ENCODE measurements at places on chromosomes 3 and 15.

DNA sequence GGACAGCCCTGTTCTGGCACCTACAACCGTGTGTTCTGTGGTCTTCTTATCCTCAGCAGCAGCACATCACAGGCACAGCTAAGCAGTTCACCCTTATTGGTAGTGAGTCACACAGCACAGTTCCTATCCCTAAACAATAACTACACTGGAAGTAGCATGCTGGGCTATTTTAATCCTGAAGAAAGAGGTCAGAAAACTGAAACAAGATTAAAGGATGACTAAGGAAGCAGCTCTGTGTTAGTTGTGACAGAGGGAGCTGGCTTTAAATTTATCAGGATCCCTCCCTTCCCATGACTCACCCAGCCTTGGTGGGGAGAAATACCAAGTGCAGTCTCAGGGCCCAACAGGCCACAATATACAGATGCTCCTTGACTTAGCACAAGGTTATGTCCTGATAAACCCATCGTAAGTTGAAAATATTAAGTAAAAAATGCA lies 144.3 kb downstream of the ERC2 start:
- no peak for DNase-seq

DNA sequence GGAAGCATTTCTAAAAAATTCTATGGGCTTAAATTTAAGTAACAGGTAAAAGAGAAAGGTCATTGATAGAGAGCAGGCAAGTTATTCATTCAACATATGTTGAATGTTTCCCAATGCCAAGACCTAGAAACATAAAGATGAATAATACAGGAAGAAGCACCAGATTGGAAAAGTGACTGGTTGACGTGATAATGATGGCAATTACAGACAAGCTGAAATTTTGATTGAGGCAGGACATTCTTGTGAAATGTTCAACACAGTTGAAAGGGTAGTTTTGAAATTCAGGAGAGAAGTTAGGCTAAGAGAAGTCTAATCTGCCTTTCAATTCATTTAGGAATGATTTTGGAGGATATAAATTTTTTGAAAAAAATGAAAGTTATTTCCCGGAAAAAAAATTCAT lies 536.3 kb upstream of the NAALADL2 start:
- DNase-seq = no peak

DNA sequence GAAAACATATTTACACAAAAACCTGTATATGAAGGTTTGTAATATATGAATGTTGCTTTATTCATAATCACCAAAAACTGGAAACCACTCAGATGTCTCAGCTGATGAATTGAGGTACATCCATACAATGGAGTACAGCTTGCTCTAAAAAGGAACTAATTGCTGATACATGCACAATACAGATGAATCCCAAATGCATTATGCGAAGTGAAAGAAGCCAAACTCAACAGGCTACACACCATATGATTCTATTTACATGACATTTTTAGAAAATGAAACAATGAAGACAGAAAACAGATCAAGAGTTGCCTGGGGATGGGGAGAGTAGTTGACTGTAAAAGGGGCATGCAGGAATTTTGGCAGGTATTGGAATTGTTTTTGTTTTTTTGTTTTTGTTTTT lies 95.5 kb downstream of the IQCH start:
- DNase-seq = no peak

GRCh38 chr3:23103764-23104163 lies 99.4 kb upstream of the UBE2E2 start:
- DNase-seq = no peak

GRCh38 chr3:168422843-168423242 lies 327.1 kb upstream of the GOLIM4 start:
- no peak for DNase-seq

GRCh38 chr3:98565237-98565643 lies 28.2 kb downstream of the CPOX start:
- no peak for DNase-seq

DNA sequence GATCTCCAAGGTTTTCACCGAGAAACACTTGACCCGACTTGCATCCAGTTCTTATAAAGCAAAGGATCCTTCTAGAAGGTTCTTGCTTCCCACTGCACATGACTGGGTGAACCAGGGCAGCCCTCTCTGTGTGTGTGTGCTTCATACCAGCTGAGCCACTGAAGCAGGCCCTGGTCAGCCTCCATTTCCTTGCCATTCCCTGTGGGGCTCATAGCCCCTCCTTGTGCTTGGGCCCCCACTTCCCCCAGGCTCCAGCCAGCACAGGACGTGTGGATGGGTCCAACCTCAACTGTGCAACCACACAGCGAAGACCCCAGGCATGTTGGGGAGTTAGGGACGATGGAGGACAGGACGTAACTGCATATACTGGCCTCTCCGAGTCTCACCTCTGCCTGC lies 15.5 kb downstream of the KLF15 start:
- no peak for DNase-seq
